ENCODE measurements at places on chromosomes 12 and 14. TPM values are rescaled to one million over a fixed set of nuclear protein-coding genes. Genes with fewer than 3 reads are reported as not detected.

The LRRK2 gene
- not detected for total RNA-seq

The KCNK10 gene
- 2.8 TPM for total RNA-seq

The AGAP2 gene
- total RNA-seq: 45.5 TPM

The CNTN1 gene
- total RNA-seq: 81.4 TPM

The MYH7 gene
- not detected for total RNA-seq

The LIN7A gene
- 41.9 TPM for total RNA-seq

The TAS2R13 gene
- 2.0 TPM for total RNA-seq

The EXOC5 gene
- 170 TPM for total RNA-seq

The NKX2-1 gene
- not detected for total RNA-seq

The TPH2 gene
- total RNA-seq: 0.34 TPM

The OTX2 gene
- total RNA-seq: 18.8 TPM

The NANOG gene
- 1.3 TPM for total RNA-seq

The NDRG2 gene
- total RNA-seq: 33.1 TPM

The KRT73 gene
- total RNA-seq: not detected

The DPPA3 gene
- total RNA-seq: not detected

The IKBIP gene
- 6.1 TPM for total RNA-seq

The CCDC88C gene
- total RNA-seq: 68.0 TPM

The DCN gene
- not detected for total RNA-seq

The CLEC6A gene
- total RNA-seq: not detected

The SMCO2 gene
- not detected for total RNA-seq

The ESR2 gene
- total RNA-seq: 0.66 TPM

The NR1H4 gene
- total RNA-seq: not detected

The TAS2R8 gene
- not detected for total RNA-seq

The YLPM1 gene
- total RNA-seq: 99.9 TPM

The AQP6 gene
- total RNA-seq: 0.37 TPM

The RASSF3 gene
- 28.2 TPM for total RNA-seq

The DIO2 gene
- 1.5 TPM for total RNA-seq

The SERPINA12 gene
- total RNA-seq: not detected

The FLVCR2 gene
- not detected for total RNA-seq

The ANGEL1 gene
- total RNA-seq: 13.6 TPM

The MMP17 gene
- total RNA-seq: 65.8 TPM

The KRT72 gene
- total RNA-seq: not detected

The LRP1-AS gene
- not detected for total RNA-seq

The P2RX7 gene
- not detected for total RNA-seq

The DTX1 gene
- 4.3 TPM for total RNA-seq

The CELA1 gene
- total RNA-seq: not detected

The EFS gene
- 90.4 TPM for total RNA-seq

The GZMB gene
- not detected for total RNA-seq

The GPRC5D gene
- total RNA-seq: not detected

The RHOJ gene
- total RNA-seq: not detected

The IGF1 gene
- total RNA-seq: not detected

The CLEC2D gene
- total RNA-seq: 7.2 TPM

The NOP9 gene
- 29.2 TPM for total RNA-seq

The AMIGO2 gene
- 1.7 TPM for total RNA-seq

The KCNH3 gene
- total RNA-seq: 5.9 TPM

The GPRC5A gene
- not detected for total RNA-seq

The DCAF4 gene
- total RNA-seq: 23.4 TPM

The TMCC3 gene
- total RNA-seq: 5.7 TPM

The PLA2G1B gene
- not detected for total RNA-seq

The HOXC5 gene
- total RNA-seq: not detected

The KLHL42 gene
- 65.3 TPM for total RNA-seq

All from glutamatergic neuron (in vitro differentiated cells).